ENCODE measurements at places on chromosomes 3 and 15.

- DNase-seq, result no peak
Observed at GRCh38 chr3:30314757-30315325, 291.6 kb upstream of the TGFBR2 start.

DNA sequence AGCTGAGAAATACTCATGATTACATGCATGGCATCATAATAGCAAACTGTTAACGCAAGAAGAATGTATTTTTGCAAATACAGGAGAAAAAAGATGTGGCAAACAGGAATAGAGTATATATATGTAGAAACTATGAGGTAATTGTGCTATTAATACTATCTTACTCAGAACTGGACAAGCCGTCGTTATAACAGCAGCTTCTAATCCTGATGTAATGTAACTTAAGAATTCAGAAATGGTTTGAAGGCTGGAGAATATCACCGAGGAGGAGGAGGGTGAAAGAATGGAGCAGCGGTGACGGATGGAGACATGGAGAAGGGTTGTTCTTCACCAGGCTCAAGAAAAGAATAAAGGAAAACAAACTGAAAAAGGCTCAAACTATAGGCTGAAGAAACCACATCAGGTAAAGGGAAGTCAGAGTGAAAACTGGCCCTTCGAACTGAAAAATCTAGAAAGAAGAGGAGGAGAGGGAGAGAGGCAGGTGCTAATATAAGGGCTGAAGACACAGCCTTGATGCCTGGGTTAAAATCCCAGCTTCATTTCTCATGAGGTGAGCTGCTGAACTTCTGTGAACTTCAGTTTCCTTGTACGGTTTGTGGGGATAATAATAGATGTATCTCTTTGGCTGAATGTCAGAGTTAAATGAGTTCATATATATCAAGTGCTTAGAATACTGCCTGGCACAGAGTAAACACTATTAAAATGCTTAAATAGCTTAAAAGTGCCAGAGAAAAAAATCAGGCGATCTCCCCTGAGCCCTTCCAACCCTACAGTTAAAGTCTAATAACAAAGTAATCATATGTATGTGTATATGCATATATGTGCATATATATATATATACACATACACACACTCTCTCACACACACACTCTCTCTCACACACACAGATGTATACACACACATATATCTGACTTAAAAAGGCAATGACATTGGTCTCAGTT, 43.9 kb downstream of the GOLIM4 start:
- no peak for DNase-seq

DNA sequence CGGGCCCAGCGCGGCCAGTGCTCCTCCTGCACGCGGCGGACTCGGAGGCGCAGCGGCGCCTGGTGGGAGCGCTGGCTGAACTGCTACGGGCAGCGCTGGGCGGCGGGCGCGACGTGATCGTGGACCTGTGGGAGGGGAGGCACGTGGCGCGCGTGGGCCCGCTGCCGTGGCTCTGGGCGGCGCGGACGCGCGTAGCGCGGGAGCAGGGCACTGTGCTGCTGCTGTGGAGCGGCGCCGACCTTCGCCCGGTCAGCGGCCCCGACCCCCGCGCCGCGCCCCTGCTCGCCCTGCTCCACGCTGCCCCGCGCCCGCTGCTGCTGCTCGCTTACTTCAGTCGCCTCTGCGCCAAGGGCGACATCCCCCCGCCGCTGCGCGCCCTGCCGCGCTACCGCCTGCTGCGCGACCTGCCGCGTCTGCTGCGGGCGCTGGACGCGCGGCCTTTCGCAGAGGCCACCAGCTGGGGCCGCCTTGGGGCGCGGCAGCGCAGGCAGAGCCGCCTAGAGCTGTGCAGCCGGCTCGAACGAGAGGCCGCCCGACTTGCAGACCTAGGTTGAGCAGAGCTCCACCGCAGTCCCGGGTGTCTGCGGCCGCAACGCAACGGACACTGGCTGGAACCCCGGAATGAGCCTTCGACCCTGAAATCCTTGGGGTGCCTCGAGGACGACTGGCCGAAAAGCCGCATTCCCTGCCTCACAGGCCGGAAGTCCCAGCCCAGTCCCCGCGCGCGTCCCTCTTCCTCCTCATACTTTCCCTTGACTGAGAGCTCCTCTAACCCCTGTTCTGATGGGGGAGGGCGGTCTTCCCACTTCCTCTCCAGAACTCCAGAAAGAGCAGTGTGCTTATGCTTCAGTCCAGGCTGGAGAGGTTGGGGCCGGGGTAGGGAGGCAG, 1.4 kb upstream of the IL17RC start:
- no peak for DNase-seq

GRCh38 chr3:156535162-156535627, 19.7 kb downstream of the SSR3 start:
- DNase-seq, result peak; percentile 99

- DNase-seq, result no peak
Observed at GRCh38 chr3:101333883-101334282, 13.5 kb upstream of the IMPG2 start.

DNA sequence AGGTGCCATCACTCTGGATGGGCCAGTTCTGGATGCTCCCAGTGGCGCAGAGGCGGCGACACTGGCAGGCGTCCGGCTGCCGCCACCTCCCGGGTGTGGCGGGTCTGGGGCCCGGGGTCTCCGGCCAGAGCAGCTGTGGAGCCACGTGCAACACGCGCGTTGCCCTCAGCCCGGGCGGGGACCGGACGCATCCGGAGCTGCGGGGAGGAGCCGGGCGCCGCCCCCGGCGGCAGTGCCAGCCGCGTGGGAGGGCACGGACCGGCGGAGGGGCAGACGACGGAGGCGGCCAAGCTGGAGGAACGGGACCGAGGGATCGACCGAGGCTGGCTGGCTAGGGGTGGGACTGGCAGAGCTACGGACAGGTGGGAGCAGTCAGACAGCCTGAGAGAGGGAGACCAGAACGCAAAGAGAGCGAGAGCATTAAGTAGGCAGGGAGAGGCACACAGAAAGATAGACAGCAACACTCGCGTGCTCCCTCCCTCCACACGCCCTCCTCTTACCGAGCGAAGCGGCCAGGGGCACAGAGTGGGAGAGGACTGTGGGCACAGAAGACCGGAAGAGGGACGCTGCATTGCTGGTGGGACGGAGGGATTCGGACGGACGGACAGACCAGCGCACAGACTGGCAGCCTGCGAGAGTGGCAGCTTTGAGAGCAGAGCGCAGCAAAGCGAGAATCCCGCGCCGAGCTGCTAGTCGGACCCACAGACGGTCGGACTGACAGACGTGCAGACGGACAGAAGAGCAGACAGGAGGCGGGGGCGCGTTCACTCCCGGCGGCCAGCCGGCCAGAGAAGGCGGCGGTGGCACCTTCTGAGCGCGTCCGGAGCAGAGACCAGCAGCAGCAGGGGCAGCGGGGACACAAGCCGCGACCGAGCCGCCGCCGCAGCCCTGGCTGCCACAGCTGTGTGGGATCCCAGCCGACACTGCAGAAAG, at the start of gene ARPP21:
Gene ARPP21, plus strand, starts transcription at position 272 of the 933 bp plus-strand sequence. CDS start 42,227 bp downstream, outside the sequence.
- no peak for DNase-seq

DNA sequence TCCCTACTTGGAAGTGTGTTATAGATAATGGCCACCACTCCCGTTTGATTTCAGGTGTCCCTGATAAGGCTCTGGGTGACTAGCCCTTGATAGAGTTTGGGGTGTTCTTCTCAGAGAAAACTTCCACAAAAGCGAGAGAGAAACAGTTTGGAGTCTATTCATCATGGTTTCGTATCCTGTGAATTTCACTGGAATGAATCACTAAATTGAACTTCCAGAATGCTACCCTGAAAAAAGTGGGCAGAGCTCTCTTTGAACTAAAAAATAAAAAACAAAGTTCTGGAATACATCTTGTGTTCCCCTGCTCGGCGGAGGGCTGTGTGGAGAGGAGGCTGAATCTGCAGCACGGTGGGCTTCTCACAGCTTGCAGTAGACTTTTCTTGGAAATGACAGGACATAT, 52.8 kb upstream of the FAM98B start:
- DNase-seq, result no peak

- peak; percentile 12 for DNase-seq
Observed at GRCh38 chr3:148211725-148212124, 486.0 kb upstream of the AGTR1 start.

DNA sequence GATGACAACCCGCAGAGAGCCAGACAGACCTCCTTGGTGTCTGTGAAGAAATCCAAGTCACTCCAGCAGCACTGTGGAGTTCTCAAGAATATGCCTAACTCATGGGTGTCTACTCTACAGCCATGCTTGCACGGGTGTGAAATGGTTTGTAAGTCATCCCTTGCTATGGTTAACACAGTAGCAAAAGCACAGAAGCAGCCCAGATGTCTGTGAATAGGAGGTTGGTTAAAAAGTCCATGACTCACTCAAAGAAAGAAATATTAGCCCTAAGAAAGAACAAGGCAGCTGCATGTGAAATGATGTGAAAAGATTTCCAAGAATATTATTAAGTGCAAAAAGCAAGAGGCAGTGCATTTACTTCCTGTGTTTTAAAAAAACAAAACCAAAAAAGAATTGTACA, 12.1 kb upstream of the LIMD1 start:
- no peak for DNase-seq

GRCh38 chr3:195086341-195086740, 184.6 kb downstream of the XXYLT1 start:
- DNase-seq, result no peak

- no peak for DNase-seq
Observed at GRCh38 chr15:77550301-77551251, 82.1 kb downstream of the LINGO1 start.

GRCh38 chr3:119315600-119316312, 21.6 kb downstream of the ARHGAP31 start:
- no peak for DNase-seq

GRCh38 chr15:40567111-40567510, 2.0 kb upstream of the RPUSD2 start:
- no peak for DNase-seq

DNA sequence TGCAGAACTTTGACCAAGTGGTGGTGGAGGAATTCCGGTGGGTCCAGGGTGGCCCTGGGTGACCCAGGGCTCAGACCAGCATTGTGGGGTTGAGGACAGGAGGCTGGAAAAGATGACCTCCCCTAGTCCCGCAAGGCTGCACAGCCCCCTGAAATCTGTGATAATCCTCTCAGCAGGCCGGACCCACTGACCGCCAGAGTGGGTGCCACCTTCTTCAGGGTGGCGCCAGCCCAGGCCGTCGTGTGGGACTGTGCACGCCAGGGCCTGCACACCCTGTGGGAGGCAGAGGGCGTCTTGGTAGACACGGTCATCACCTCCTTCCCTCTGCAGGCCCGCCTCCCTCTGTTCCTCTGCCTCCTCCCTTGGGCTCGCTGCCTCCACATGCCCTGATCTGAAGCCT, 137.7 kb downstream of the TBC1D2B start:
- no peak for DNase-seq

DNA sequence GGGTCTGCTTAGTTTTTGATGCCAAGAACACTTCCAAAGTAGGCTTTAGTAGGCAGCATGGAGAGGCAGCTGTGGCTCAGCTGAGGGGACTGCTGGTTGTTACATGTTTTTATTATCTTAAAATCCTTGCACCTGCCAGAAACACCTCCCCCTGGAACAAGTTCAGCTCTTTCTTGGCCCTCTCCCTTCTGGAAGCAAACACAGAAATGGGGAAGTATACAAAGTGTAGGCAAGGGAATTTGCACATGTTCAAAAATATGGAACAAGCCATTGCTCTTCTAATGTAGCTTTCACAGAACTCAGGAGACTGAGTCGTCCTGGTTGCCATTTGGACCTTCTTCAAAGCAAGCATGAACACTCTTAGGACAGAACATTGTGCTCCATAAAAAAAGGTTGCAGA, 169.1 kb upstream of the SEMA6D start:
- no peak for DNase-seq

DNA sequence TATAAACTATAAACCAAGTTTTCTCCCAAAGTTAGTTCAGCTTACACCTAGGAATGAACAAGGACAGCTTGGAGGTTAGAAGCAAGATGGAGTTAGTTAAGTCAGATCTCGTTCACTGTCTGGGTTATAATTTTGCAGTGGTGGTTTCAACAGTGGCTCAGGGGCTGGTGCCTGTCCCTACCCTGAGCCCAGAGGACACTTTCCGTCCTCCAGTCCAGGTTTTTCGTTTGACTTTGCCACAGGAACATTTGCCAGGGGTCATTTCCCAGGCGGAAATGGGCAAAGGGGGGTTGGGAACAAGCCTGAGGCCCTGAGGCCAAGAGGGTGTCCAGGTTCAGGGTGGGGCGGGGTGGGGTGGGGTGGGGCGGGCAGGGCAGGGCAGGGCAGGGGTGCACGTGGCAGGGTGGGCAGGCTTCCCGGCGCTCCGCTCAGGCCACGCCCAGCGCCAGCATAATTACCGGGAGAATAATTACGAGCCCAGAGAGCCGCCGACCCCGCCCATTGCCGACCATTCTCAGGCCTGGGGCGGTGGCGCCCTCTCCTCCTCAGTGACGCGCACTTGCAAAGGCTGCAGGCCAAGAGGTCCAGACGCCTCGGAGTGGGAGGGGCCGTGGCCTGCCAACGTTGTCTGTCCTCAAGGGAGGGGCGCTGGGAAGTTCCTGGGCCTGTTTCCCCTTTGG, 70.4 kb downstream of the KLF13 start:
- DNase-seq, result no peak

GRCh38 chr15:59689626-59690236, 611 bp upstream of the BNIP2 start:
- no peak for DNase-seq

- DNase-seq, result no peak
Observed at GRCh38 chr15:36511594-36511993, 67.8 kb upstream of the CDIN1 start.

- no peak for DNase-seq
Observed at GRCh38 chr15:68430471-68431036, 1.4 kb downstream of the ITGA11 start.

GRCh38 chr15:51727141-51727897, 10.1 kb downstream of the LYSMD2 start:
- DNase-seq, result no peak

DNA sequence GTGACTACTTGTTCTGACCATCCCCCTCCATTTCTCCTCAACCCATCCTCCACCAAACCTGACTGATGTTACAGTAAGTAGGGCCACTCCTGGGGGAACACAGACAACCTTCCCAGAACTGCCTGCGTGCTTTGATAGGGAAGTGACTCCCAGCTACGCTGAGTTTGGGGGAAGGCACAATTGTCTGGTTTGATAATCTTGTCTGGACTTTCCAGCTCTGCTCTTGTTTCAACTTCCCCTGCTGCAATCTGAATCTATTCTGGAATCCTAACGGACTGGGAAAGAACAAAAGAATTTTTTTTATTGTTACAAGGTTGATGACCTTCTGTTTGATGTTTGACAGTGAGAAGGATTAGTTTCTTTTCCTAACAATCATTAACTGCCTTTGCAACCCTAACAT, 895.6 kb downstream of the ROBO1 start:
- peak; percentile 32 for DNase-seq

All from kidney epithelial cell (primary cell).